ENCODE measurements at places on chromosomes 5 and 9.

DNA sequence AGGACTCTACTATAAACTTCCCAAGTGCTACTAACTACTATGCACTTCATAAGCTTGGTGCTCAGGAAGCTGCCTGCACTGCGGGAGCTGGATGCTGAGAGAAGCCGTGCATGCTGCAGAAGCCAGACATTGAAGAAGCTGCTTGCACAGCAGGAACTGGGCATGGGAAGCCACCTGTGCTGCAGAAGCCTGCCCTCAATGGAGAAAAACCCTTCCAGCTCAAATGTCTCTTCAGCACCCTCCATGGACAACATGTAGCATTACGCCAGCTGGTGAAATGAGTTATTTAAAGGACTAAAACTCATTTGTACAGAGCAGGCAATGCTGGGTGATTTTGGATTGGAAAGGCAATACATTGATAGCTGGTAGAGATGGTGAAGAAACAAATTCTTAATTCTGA lies 247.2 kb downstream of the KIF4B start:
- DNase-seq, result no peak

- no peak for DNase-seq
These were observed 111.1 kb downstream of the CACNA1B start for GRCh38 chr9:137988701-137989100.

GRCh38 chr5:17079562-17079961 lies 137.9 kb upstream of the BASP1 start:
- no peak for DNase-seq

- no peak for DNase-seq
These were observed 187.0 kb upstream of the TRPM3 start for GRCh38 chr9:71308454-71308853.

DNA sequence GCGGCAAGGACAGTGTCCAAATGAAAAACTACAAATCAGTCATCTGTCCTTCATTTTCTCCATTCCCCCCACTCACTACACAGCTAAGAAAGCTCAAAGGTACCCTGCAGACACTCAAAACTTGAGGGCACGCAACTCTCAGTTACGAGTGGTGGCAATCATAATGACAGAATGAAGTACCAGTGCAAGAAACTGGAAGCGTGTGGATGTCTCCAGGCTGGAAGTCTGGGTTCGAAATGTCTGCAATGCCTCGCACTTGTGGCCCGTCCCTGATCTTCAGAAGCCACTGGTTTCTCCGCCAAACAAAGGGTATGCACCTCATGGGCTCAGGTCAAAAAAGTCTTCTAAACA lies 597 bp upstream of the CENPH start:
- DNase-seq, result no peak

DNA sequence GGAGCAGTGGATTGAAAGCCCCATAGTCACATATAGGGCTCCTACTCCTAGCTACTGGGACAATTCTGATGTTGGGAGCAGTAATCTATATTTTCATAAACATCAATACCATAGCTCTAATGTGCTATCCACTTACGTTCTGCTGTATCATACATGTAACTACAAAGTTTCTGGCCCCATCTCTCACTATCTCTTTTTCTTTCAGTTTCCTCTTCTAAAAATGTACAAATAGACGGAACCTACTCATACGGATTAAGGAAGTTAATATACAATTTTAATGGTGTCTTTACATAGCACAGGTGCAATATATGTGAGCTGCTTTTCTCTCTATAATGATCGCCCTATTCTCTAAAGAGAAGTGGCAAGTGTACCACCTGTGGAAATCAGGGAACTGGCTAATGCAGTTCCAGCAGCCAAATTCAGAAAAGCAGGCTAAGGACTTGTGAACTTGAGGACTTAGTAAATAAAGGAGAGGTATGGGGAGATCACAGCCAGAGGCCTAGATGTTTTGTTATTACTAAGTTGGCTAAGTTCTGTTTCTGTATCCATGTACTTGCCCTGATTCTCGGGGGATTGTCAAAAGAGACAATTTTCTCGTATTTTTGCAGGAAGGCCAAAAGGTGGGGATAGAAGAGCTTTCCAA lies 1021.9 kb downstream of the CDH12 start:
- DNase-seq, result no peak

All from activated T-helper 2 cell treated with anti-CD3 and anti-CD28 coated beads, Interferon-gamma antibody, Interleukin-2, Interleukin-4, amounts not matched to agents 10 μg/mL and 5 μg/mL and 100 μg/mL, durations not matched to agents 14 hours and 24 hours and 36 hours (primary cell).